Naive thymus-derived CD8-positive, alpha-beta T cell (primary cell): ENCODE measurements at places on chromosomes 12 and 14.

GRCh38 chr12:9143929-9144729, 28.4 kb upstream of the A2M start:
- DNase-seq, result no peak

GRCh38 chr12:2256915-2257314, 204.1 kb downstream of the CACNA1C start:
- no peak for DNase-seq

- DNase-seq, result no peak
Observed at GRCh38 chr14:104206281-104206904, 68.0 kb downstream of the KIF26A start.

DNA sequence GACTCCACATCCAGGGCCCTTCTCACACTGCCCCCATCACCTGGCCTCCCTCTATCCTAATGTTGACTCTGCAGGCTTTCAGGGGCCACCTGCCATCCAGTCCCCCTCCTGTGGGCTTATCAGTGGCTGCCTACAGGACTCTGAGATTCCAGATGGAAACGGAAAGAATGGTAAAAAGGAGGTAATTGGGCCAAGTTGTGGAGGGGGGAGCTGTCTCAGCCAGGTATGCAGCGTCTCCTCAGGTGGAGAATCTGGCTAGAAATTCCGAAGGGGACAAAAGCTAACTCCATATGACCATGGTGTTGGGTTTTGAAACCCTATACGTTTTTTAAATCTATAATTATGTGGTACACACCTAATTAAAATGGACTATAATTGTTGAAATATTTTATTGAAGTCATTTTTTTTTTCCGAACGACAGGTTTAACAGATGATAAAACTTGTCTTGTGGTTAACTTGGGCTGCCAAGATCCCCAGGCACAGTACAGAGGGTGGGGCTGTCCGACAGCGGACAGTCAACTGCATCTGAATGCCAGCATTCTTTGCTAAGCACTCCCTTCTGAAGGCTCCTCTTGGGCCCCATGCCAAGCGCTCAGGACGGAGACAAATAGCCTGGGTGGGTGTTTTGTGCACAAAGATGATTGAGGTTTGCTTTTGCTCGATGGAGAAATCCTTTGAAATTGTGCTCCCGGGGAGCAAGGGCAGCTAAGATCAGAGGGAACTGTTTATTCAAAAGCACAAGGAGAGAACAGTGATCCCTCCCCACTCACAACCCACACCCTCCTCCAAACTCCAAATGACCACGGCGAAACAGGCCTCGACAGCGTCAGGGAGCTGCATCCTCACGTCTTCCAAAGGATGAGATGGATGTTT, 365.6 kb downstream of the BCL11B start:
- DNase-seq, result no peak

DNA sequence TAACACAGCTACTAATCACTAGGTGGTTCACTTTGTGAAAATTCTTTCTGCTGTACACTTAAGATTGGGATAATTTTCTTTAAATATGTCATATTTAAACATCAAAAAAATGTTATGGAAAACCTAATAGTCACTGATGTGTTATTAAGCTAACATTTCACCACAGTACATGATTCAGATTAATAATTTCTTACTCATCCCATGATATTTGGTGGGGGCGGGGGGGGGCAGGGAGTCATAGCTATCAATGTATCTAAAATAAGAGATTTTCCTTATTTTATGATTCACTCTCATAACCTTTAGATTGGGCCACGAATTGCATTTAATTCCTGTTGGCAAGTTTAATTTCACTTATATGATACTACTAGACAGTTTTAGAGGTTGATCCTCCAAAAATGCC, 88.8 kb downstream of the KCNH5 start:
- DNase-seq, result no peak

GRCh38 chr12:3065300-3065699, 11.9 kb upstream of the TSPAN9 start:
- no peak for DNase-seq

DNA sequence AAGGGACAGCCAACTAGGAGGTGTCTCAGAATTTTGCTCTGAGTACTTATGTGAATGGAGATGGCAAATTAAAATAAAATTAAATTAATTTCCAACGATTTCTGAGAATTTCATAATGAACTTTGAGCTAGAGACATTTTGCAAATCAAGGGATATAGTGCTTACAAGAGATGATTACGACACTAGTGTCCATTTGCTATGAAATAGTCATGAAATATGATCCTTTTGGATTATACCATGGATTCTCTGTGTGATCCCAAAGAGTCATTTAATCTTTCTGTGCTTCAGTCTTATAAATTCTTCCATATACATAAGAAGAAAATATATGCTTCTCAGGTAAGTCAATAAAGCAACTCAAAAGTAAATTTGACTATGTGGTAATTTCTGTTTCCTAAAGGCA, 240.6 kb downstream of the SLC25A21 start:
- no peak for DNase-seq

- DNase-seq, result no peak
Observed at GRCh38 chr14:24409192-24409591, 10.4 kb downstream of the NYNRIN start.

- DNase-seq, result no peak
Observed at GRCh38 chr14:68509188-68509983, 283.5 kb downstream of the ZFP36L1 start.

DNA sequence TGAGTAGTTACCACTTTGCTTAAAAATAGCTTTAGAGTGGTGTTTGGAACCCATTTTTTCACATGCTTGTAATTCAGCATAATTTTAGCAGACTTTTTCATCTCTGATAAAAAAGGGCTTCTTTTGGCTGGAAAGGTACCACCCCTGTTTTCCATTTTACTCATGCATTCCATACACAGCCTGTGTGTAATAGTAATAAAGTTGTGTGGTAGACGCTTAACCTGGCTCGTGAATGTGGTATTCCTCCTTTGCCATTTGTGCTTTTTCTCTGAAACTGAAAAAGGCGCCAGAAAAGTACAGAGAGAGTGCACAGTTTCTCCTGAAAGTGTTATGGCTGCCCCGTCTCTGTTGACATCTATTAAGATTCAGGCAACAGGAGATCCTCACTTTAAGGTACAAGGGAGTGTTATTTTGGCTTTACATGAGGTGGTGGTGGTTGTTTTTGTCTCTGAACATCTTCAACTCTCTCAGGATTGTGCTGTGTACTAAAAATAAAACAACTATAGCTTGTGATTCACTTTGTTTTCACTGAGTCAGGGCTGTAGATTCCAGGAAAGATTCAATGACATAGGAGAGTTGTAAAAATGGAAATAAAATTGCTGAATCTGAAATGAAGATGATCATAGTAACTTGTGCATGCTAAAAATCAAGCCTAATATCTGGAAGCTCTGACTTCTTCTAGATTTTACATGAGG, 45.6 kb upstream of the MIS18BP1 start:
- DNase-seq, result no peak

DNA sequence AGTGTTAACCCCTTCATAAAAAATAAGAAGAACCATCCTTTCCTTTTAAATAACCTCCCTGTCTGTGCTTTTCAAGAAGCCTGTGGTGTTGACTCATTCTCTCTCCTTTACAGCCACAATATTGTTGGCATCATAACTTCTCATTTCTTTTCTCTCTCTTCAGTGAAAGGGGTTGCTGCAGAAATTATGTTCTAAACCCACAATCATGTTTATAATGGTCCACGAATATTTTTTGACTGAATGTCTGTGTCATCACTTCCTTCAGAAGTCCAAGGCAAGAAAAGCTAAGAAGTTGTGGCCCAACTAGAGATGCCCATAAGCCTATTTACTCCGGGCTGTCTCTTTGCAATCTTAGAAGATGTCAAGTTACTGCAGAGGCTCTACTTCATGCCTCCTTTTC, 488.3 kb downstream of the APAF1 start:
- no peak for DNase-seq

GRCh38 chr14:68734231-68734732, 58.6 kb downstream of the ZFP36L1 start:
- DNase-seq, result no peak

GRCh38 chr14:89206389-89207031, 210.5 kb downstream of the FOXN3 start:
- no peak for DNase-seq

- DNase-seq, result no peak
Observed at GRCh38 chr12:124498275-124499189, 68.9 kb downstream of the NCOR2 start.

- DNase-seq, result no peak
Observed at GRCh38 chr14:101521473-101521915, 39.8 kb upstream of the DIO3 start.

DNA sequence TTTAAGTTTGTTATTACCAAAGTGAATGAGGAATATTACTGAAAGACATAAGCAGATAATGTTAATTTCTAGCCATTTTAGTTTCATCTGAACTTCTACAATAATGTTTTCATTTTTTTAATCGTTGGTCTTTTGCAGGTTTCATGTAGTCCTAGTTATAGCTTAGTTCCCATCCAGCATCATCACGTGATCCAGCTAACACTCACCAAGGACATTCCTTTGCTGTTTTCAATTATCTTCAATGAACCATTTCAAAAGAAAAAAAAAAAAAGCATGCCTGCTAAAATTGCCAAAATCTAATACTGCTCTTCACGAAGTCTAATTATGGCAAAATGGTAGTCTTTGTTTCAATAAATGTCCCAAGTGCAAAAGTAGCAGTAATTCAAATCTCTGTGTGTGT, 187.7 kb upstream of the ATXN7L3B start:
- DNase-seq, result no peak

GRCh38 chr12:106049105-106049504, 89.6 kb downstream of the NUAK1 start:
- no peak for DNase-seq

DNA sequence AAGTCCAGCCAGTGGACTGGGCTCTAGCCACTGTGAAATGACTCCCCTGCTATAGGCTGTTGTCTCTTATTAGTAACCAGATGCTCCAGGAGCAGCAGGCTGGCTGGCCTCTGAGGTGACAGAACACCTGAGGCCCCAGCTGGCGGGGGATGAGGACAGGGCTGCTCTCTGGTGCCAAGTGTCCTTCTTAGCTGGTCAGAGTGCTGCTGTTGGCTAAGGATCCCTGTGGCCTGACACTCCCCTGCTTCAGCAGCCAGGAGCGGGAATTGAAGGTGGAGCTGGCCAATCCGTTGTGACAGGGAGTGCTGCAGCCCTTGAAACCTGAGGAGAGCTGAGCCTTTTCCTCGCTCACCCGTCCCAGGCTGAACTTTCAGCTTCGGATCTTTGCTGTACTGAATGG, 30.7 kb downstream of the TMEM229B start:
- no peak for DNase-seq

DNA sequence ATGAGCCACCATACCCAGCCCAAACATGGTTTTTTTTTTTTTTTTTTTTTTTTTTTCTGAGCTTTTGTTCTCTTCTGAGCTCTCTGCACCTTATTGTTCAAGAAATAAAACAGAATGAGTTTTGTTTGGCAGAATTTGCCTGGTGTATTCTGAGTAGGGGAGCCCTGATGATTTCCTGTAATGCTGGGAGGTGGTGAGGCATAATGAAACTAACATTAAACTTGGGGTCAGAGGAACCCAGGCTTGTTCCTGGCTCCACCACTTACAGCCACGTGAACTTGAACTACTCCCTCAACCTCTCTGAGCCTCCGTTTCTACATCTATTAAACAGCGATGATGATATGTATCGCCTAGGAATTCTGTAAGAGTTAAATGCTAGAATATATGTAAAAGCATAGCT, 276.3 kb upstream of the CRY1 start:
- DNase-seq, result no peak
